ENCODE measurements at places on chromosomes 4 and X. TPM values are rescaled to one million over a fixed set of nuclear protein-coding genes. Genes with fewer than 3 reads are reported as not detected.

The PHEX gene
- 0.19 TPM for polyA plus RNA-seq

The RAB33B gene
- 2.5 TPM for polyA plus RNA-seq

The REELD1 gene
- polyA plus RNA-seq: 0.58 TPM

The LPAR4 gene
- not detected for polyA plus RNA-seq

The FOXR2 gene
- not detected for polyA plus RNA-seq

The GNRHR gene
- polyA plus RNA-seq: not detected

The SHISA3 gene
- polyA plus RNA-seq: 20.3 TPM

The DRP2 gene
- polyA plus RNA-seq: not detected

The LDB2 gene
- 26.9 TPM for polyA plus RNA-seq

The CCKAR gene
- 0.22 TPM for polyA plus RNA-seq

The CASK gene
- polyA plus RNA-seq: 15.9 TPM

The LAP3 gene
- polyA plus RNA-seq: 123 TPM

The FOXP3 gene
- 0.45 TPM for polyA plus RNA-seq

The NDST3 gene
- polyA plus RNA-seq: 0.22 TPM

The P2RY8 gene
- polyA plus RNA-seq: 1.4 TPM

The USP17L19 gene
- polyA plus RNA-seq: not detected

The AWAT2 gene
- polyA plus RNA-seq: not detected

The GK gene
- polyA plus RNA-seq: 73.8 TPM

The SGMS2 gene
- polyA plus RNA-seq: 5.3 TPM

The LUZP4 gene
- polyA plus RNA-seq: not detected

The RNF175 gene
- not detected for polyA plus RNA-seq

The TRIML1 gene
- not detected for polyA plus RNA-seq

The CT47B1 gene
- not detected for polyA plus RNA-seq

The KLB gene
- polyA plus RNA-seq: 0.41 TPM

The ETNPPL gene
- 1.7 TPM for polyA plus RNA-seq

The DNAJB14 gene
- 8.1 TPM for polyA plus RNA-seq

The C4orf50 gene
- polyA plus RNA-seq: not detected

The CTAG1A gene
- polyA plus RNA-seq: not detected

The KCTD8 gene
- 0.62 TPM for polyA plus RNA-seq

The RLIM gene
- 6.8 TPM for polyA plus RNA-seq

The FGFBP2 gene
- polyA plus RNA-seq: not detected

The SPANXA1 gene
- polyA plus RNA-seq: not detected

The CTAG2 gene
- not detected for polyA plus RNA-seq
